ENCODE measurements at places on chromosomes 7 and 10. TPM values are rescaled to one million over a fixed set of nuclear protein-coding genes. Genes with fewer than 3 reads are reported as not detected.

The SPDYE5 gene
- not detected for total RNA-seq

The INA gene
- total RNA-seq: not detected

DNA sequence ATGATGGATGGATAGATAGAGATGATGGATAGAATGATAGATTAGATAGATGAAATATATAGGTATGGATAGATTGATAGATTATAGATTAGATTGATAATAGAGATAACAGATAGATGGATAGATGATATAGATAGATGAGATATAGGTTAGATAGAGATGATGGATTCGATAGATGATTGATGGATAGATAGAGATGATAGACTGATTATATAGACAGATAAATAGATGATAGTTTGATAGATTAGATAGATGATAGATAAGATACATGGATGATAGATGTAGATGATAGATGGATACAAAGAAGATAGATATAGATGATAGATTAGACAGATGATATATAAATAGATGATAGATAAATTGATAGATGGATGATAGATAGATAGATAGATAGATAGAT lies 448.1 kb downstream of the GALNT17 start:
- DNase-seq: no peak

- DNase-seq: no peak
Observed at GRCh38 chr10:12583891-12584595, 234.7 kb downstream of the CAMK1D start.

DNA sequence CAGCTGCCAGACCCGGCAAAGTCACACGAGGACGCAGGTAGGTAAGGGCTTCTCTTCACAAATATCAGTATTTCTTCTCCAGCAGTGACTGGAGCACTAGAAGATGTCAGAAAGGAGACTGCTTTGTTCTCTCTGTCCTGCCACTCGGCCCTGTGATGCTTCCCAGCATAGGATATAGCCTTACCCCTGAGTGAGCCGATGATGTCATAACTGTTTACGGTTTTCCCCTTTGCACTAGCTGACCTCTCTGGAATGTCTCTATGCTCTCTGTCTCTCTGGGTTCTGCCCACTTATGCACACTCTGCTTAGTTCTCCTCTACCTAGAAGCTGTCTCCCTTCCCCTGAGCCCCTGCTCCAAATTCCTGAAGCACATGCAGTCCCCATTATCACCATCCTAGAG lies 167.5 kb upstream of the PODXL start:
- peak; percentile 32 for DNase-seq

- DNase-seq: peak; percentile 24
Observed at GRCh38 chr10:84138478-84139125, 707 bp upstream of the GHITM start.

GRCh38 chr7:110839866-110840265 lies 251.1 kb upstream of the LRRN3 start:
- no peak for DNase-seq

DNA sequence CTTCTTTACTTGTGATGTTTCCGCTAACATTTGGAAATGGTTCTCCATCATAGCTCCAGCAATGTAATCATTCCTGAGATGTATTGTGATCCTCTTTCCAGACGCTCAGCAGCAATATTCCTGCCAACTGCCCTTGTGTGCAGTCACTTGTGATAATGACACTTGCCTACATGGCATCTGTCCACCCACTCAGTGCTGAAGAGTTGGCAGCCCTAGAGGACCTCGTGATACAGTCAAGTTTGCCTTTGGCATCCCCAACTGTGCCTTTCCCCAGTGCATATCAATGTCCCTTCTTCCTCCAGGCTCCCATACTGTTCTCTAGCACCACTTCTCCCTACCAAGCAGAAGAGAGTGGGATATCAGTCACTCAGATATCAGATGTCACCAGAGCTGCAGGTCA lies 64.9 kb downstream of the MYOF start:
- no peak for DNase-seq

DNA sequence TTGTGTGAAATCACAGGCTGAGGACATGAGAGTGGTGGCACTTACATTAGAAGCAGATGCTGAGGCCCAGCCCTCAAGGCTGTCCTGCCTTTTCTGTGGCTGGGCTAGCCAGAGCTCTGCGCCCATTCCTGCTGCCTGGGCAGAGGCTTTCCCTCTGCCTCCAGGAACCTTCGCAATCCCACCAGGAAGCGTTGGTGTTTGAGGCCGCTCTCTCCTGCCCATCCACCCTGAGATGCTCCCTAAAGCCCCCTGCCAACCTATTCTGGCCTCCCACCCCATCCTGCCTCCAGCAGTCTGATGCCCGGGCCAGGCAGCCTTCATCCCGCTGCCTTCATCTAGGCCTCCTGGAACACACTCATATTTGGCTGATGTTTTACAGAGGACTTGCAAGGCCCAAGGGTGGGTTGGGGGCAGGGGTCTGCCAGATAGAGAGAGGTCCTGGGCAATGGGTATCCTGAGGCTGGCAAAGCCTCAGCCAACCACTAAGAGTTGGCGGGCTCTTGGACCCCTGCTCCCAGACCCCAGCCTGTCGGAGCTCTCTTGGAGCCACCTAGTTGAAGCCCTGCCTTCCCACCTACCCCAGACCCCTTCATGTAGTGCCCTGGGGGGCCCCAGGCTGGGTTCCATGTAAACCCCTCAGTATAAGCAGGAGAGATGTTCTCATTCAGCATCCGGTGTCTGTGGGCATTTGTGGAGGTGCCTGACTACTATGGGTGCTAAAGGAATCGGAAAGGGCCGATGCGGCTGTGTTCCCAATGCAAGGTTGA lies 32.7 kb downstream of the LDB3 start:
- no peak for DNase-seq

GRCh38 chr10:68327889-68328786 lies 3.7 kb upstream of the HNRNPH3 start:
- peak; percentile 86 for DNase-seq
